T1000 (cell line): ENCODE measurements at places on chromosomes 7 and 10.
A peak's percentile ranks its signal among the peaks of the same experiment; 100 is the strongest.

GRCh38 chr10:132302421-132303310 lies 5.1 kb downstream of the STK32C start:
- DNase-seq = no peak

DNA sequence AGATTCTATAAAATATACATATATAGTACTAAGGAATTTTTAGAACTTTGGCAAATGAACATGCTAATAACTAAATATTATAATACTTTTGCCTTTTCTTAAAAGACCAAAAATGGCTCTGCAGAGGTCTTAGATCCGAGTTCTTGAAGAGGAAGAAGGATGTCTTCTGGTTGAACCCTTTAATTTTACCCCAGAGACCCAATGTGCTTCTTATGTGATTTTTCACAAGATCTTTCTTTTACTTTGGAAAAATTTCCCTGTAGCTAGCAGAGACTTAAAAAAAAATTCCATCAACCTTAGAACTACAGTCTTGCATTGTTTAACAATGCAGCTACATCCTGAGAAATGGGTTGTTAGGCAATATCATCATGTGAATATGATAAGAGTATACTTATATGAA lies 663.2 kb downstream of the PARD3 start:
- DNase-seq = no peak

DNA sequence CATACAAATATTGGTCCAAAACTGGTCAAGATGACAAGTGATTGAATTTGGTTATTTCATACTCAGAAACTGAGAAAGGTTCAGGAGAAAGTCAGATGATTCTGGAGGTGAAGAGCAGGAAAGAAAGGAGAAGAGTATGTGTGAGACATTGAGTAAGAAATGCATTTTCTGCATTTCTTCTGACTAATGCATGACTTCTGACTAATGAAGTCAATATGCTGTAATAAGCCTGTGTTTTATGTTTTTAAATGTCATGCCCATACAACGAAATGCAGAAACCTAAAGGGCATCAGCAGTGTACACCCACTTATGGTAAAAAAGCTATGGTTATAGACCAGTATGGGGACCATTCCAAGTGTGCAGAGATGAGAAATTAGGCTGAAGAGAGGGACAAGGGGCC lies 1227.8 kb upstream of the SORCS1 start:
- no peak for DNase-seq

- no peak for DNase-seq
These were observed 261.8 kb upstream of the KLF6 start for GRCh38 chr10:4046712-4047354.

DNA sequence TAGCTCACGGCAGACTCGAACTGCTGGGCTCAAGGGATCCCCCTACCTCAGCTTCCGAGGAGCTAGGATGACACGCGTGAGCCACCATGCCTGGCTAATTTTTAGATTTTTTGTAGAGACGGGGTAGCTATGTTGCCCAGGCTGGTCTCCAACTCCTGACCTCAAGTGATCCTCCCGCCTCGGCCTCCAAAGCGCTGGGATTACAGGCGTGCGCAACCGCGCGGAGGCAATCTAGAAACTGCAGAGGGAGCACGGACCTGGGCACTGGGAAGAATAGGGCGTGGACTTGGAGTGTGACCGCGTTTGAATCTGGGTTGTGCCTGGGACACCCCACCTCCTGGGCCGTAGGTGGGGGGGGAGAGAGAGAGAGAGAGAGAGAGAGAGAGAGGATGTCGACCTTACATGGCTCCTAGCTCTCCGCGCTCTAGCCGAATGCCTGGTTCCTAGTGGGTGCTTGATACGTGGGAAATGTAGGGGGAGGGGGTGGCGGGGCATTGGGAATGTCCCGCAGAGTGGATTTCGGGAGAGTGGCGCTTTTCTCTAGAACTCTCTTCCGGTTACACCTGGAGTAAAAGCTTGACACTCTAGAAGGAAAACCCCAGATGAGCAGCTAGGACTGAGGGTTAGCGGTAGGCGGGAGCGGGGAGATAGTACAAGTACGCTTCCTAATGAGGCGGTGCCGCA lies 1.2 kb upstream of the MAP3K8 start:
- no peak for DNase-seq

DNA sequence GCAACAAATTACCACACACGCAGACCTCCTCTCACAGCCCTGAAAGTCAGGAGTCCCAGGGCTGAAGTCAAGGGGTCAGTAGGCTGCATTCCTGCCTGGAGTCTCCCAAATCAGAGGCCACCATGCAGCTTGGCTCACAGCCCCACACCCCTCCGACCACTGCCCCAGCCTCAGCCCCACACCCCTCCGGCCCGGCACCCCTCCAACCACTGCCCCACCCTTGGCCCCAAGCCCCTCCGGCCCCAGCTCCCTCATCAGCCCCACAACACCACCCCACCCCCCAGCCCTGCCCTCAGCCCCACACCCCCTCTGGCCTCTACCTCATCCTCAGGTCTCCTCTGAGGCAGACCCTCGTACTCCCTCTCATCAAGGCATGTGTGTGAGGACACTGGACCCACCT lies 85.7 kb downstream of the DIP2C start:
- DNase-seq = no peak

- DNase-seq = no peak
These were observed 21.6 kb upstream of the ERCC6 start for GRCh38 chr10:49560526-49560925.

- no peak for DNase-seq
These were observed 211.7 kb upstream of the MKI67 start for GRCh38 chr10:128337860-128338378.

GRCh38 chr10:33459602-33460001 lies 125.1 kb upstream of the NRP1 start:
- DNase-seq = peak; percentile 91
